Activated CD4-positive, alpha-beta T cell treated with anti-CD3 and anti-CD28 coated beads, Interleukin-2, amount 50 U/mL, for 16 hours (primary cell): ENCODE measurements at places on chromosomes 5 and 9.
A peak's percentile ranks its signal among the peaks of the same experiment; 100 is the strongest.

DNA sequence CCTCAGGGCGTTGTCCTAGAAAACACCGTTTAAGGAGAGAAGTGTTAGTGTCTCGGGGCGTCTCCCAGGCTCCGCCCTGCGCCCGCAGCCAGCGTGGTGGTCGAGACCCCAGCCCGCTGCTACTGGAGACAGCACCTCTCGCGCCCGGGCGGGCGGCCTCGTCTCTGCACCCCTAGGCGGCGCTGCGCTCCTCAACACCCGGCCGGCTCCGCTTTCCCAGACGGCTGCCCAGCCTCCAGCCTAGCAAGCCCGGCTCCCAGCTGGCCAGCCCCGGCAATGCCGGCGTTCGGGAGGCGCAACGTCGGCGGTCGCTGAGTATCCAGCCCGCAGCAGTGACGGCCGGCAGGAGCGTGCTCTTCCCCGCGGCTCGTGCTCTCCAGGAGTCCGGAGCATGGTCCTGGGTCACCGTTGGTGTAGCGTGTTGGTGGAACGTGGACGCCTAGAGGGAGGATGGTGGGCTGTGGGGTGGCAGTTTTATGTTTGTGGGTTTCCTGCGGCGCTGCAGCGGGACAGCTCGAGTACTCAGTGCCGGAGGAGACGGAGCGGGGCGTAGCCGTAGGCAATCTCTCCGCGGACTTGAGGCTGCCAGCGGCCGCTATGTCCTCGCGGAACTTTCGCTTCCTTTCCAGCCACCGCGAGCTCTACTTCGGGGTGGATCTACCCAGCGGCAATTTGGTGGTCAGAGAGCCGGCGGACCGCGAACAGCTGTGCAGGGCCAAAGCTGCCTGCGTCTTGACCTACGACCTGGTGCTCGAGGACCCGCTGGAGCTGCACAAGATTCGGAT, 536 bp downstream of the PCDHAC1 start:
- peak; percentile 1 for DNase-seq

- no peak for DNase-seq
Measured at GRCh38 chr5:99034336-99034735, 105.5 kb upstream of the CHD1 start.

- DNase-seq, result no peak
Measured at GRCh38 chr9:109002141-109002540, 11.2 kb downstream of the CTNNAL1 start.

DNA sequence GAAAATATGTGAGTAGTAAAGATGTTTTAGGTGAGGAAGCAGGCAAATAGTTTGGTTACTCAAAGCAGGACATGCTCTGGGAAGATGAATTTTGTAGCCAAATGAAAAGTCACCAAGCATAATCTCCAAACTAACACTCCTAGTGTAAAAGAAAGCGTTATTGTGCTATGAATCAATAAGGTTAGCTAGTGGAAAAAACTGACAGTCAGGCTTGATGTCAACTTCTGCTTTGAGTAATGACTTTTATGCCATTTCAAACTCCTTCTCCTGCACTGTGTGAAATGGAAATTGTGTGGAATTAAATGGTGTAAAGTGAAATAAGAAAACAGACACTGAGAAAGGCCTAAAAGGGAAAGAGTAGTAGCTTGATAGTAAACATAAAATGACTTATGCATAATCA, 637.2 kb upstream of the DMAC1 start:
- peak; percentile 73 for DNase-seq

DNA sequence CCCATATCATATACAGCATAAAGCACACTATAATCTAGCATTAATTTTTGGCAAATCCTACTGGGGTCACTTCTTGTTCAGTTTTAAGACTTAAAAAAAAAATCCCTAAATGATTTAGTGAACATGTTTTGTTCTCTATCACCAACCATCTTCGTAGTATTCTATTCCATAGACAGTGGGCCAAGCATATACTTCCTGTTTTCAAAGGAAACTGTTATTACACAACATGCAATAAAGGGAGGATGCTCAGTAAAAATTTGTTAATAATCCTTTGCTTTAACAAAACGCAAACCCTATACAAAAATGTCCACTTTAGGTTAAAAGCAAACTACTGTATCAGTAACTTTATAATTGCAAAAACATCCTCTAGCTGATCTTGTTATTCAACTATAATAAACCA, 13.0 kb downstream of the CCNH start:
- DNase-seq, result no peak

GRCh38 chr5:153744751-153745150, 254.3 kb downstream of the GRIA1 start:
- DNase-seq, result no peak
